Purkinje cell (primary cell): ENCODE measurements at places on chromosomes 16 and 17. TPM values are rescaled to one million over a fixed set of nuclear protein-coding genes. Genes with fewer than 3 reads are reported as not detected.

APOH gene
- not detected in 2 replicates for polyA plus RNA-seq

ZPBP2 gene
- not detected in 2 replicates for polyA plus RNA-seq

TMEM98 gene
- polyA plus RNA-seq = 1.1 and 2.7 TPM in 2 replicates

ENGASE gene
- polyA plus RNA-seq = 0.27 and 0.35 TPM in 2 replicates

TERB1 gene
- polyA plus RNA-seq = 0.34 TPM in 1 of 2 replicates, not detected in the other

RASL10B gene
- polyA plus RNA-seq = 0.66 and 1.7 TPM in 2 replicates

MYH8 gene
- not detected in 2 replicates for polyA plus RNA-seq

SLC6A2 gene
- not detected in 2 replicates for polyA plus RNA-seq

C17orf67 gene
- polyA plus RNA-seq = 1.1 TPM in 1 of 2 replicates, not detected in the other

KRTAP3-1 gene
- polyA plus RNA-seq = not detected in 2 replicates

SOX8 gene
- 0.12 and 0.13 TPM in 2 replicates for polyA plus RNA-seq

CCDC154 gene
- polyA plus RNA-seq = 0.73 TPM in 1 of 2 replicates, not detected in the other

EXOC3L1 gene
- not detected in 2 replicates for polyA plus RNA-seq

BRD7 gene
- polyA plus RNA-seq = 35.2 and 39.7 TPM in 2 replicates

BAIAP3 gene
- polyA plus RNA-seq = 0.43 and 1.5 TPM in 2 replicates

CACNG4 gene
- polyA plus RNA-seq = 0.18 and 0.27 TPM in 2 replicates

CHRNE gene
- not detected in 2 replicates for polyA plus RNA-seq
